Activated naive CD4-positive, alpha-beta T cell treated with Interleukin-2 at 50 U/mL for 16 hours (primary cell): ENCODE measurements at places on chromosomes 12 and 14.

GRCh38 chr12:94099632-94100031 is 48.7 kb upstream of the PLXNC1 start:
- DNase-seq = no peak

DNA sequence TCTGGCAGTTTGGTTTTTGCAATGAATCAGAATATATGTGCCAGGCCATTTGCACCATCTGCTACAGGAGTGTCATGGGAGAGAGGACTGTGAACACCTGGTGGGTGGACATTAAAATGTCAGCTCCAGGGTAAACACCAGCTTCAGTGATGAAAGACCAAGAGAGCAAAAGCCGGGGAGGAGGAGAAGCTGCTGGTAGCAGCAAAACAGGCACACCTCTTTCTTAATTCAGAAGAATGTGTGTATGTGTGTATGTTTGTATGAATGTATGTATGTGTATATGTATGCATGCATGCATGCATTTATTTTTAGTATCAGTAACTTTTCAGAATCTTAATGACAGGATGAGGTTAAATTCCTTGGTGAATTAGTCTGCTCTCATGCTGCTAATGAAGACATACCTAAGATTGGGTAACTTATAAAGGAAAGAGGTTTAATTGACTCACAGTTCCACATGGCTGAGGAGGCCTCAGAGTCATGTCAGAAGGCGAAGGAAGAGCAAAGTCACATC is 357.4 kb upstream of the PRICKLE1 start:
- no peak for DNase-seq

- DNase-seq = no peak
Measured at GRCh38 chr14:36747411-36748184, 85.9 kb downstream of the PAX9 start.

DNA sequence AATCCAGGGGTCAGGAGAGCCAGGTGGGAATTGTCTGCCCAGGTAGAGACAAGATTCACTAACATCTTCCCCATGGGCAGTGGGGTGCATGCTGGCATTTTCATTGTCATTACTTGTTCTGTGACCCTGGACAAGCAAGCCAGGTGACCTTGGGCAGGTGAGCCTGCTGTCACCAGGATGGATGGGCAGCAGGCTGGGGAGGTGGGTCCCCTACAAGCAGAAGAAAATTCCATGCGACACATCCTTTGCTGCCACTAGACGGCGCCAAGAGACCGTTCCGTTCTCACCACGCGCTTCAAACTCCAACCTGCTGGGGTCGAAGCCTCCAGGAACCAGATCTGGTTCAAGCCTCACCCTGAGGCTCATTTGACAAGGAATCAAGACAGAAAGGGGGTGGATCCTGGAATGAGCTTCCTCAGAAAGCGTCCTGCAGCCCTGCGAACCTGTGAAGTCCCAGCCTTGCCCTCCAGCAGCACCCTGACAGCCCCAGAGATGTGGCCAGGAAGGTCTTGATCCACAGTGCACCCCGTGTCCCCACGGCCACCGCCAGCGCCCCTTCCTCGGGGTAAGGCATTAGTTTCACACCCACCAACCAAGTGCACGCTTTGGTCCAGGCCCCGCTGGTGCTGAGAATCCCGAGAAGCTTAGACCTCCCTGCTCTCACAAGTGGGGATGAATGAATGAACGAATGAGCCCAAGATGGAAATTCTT is 3.2 kb upstream of the DYNC1H1 start:
- peak; percentile 78 for DNase-seq

DNA sequence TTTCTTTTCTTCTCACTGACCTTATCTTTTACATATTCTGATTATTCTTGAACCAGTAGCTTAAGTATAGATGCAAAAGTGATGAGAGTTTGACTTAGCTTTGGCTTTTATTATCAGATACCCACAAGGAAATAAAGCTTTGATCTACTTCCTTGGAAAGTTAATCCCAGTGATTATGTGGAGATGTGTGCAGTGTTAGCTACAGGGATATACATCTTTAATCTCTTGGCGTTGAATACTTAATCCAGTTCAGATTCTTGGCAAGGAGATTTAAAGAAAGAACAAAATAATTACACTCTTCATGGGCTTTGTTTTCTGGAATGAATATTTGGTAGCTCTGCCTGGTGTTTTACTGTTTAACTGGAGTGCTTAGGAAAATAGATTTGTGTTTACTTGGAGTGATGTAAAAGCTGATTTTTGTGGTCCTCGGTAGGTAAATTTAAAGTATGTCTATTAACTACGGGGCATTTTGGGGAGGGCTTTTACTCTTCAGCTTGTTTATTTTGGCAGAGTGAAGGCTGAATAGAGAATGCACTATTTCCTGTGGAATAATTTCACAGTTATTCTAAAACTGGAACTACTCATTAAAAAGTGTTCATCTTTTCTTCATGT is 150.1 kb upstream of the LRIG3 start:
- no peak for DNase-seq

- no peak for DNase-seq
Measured at GRCh38 chr12:6979021-6979420, 8.3 kb downstream of the EMG1 start.

DNA sequence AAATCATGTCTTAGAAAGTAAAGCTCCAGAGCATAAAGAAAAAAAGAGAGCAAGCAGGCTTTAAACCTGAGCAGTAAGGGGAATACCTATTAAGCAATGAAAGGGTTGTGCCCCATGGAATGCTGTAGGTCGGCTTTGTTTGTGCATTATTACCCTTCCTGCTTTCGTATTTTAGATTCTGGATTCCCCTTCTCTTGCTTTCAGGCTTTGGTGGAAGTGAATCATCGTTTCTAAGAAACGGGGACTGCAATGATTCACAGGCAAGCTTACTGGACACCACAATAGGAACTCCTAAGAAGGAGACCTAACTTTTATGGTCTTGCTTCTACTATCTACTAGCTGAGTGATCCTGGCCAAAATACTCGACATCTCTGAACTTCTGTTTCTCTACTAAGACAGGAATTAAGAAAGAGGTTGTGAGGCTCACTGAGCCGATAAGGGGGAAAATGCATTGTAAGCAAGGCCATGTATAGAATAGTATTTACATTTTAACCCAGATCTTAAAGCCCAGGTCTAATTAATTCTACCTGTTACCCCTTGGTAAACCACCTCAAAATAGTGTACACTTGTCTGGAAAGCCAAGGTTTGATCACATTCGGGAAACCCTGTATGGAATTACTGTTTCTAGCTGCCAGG is 1.2 kb upstream of the BMAL2 start:
- DNase-seq = peak; percentile 19

- no peak for DNase-seq
Measured at GRCh38 chr14:61346793-61347192, 25.4 kb downstream of the PRKCH start.

GRCh38 chr12:116882742-116883141 is 1.5 kb upstream of the HRK start:
- DNase-seq = no peak

GRCh38 chr12:94806617-94807016 is 156.3 kb upstream of the TMCC3 start:
- DNase-seq = no peak

DNA sequence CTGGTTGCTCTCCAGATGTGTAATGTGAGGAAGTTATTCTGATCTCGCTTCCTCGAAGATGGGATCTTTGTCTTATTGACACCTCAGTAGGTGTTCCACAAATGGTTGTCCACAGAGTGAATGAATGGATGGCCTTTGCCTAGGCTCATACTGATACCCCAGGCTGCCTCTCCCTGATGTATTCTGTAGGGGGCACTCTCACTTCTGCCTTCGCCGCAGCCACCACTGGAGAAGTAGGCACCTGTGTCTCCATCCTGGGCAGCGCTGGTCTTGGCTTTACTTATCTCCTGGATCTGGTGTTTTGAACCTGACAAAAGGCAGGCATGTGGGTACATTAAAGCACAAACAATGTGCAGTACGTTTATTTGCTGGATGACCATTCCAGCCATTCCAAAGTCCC is 82.1 kb downstream of the ZFP36L1 start:
- no peak for DNase-seq
